GM10248 (cell line): ENCODE measurements at places on chromosomes 16 and 17.

- DNase-seq: no peak
These were observed 42.9 kb downstream of the BAHCC1 start for GRCh38 chr17:81438007-81438659.

- peak; percentile 52 for DNase-seq
These were observed 715 bp downstream of the TLCD3A start for GRCh38 chr17:732902-733720.

DNA sequence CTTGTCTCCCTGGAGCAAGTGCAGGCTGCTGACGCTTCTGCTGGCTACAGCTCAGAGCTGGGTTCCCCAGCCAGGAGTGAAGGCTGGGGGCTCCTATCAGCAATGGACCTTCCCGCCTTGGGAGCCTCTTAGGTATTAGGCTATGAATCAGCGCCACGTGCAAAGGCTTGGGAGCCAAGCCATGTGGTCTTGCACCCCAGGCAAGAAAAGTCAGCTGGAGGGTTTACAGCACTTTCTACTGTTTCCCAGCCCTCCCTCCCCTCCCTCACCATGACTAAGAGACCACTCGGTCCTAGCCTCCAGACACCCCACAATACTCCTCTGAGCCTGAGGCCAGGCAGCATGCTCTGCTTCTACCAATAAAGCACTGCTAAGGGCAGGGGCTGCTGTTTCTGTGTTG, 12.3 kb downstream of the EPX start:
- DNase-seq: no peak

DNA sequence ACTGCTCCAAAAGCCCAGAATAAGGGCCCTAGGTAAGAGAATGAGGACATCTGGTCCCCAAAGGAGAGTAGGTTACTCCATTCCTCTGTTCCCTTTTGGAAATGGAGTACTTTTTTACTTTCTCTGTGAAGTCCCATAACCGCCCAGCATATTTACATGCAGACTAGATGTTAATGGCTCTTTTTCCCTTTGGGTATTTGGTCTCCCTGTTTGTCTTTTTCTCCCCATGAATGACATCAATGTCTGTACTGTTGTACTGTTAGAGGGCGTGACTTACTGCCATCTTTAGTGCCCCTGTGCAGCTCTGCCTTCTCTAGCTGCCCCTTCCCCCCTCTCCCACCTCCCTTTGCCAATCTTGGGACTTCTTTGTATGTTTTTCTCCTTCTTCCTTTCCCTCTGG, 19.0 kb downstream of the GPR179 start:
- DNase-seq: no peak

- no peak for DNase-seq
These were observed 335.5 kb upstream of the ZFHX3 start for GRCh38 chr16:73383195-73383987.

- no peak for DNase-seq
These were observed 132.1 kb downstream of the LAT start for GRCh38 chr16:29116980-29117379.

DNA sequence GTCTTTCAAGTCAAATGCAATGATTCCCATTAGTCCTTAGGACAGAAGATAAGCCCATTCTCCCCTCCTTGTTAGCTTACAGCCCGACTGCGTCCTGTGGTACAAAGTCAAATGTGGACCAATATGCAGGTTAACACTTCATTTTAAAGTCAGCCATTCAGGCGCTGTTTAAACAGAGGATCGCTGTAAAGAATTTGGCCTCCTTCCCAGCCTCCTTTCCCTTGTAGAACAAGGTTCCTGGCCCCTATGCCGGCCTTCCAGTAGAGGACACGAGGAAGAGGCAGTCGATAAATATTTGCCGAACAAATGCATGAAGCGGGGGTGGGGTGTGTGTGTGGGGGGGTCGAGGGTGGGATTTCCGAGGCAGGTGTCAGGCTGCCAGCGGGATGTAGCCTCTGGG, 4.3 kb downstream of the SDK2 start:
- no peak for DNase-seq

DNA sequence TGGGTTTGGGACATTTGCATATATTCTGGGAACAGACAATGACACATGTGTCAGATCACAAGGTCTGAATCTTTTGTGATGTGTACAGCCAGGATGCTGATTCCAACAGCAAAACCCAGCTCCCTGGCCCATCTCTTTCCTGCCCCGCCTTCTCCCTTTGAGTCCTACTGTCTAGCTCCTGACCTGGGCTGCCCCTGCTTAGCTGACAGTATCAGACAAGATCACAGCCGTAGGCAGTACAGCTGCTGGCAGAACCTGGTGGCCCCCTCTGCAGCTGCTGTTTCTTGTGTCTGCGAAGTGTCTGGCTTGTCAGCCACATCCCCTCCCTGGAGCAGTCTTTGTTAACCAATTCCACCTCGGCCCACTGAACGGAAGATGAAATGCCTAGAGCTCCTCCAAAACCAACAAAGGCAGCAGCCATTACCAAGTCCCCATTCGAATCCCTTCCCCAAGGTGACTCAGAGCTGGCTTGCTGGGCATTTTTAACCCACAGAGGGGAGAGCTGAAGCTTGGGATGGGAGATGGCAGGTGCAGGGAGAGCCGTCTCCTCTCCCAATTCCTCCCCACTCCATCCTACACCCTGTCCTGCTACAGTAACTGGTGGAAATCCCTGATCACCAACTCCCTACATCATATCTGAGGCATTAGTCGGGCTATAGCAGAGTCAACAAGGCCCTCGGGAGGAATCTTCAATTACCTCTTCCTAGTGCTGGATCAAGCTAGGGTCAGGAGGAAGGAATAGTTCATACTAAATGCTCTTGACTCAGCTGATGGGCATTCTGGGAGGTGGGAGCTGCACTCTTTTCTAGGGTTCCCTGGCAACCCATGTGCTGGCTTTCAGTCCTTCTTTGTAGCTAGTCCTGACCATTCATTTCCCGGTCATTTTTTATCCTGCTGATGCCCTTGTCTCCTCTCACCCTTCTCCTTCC, 5.8 kb downstream of the PIPOX start:
- DNase-seq: no peak

GRCh38 chr17:49577650-49577934, 1.9 kb downstream of the NXPH3 start:
- no peak for DNase-seq

- no peak for DNase-seq
These were observed 347.1 kb downstream of the SEC14L1 start for GRCh38 chr17:77487677-77488530.

- no peak for DNase-seq
These were observed 1.6 kb downstream of the COASY start for GRCh38 chr17:42563543-42563942.

- no peak for DNase-seq
These were observed 12.3 kb downstream of the CPNE2 start for GRCh38 chr16:57104706-57105105.

GRCh38 chr17:43475494-43476089, 8.2 kb upstream of the DHX8 start:
- no peak for DNase-seq

DNA sequence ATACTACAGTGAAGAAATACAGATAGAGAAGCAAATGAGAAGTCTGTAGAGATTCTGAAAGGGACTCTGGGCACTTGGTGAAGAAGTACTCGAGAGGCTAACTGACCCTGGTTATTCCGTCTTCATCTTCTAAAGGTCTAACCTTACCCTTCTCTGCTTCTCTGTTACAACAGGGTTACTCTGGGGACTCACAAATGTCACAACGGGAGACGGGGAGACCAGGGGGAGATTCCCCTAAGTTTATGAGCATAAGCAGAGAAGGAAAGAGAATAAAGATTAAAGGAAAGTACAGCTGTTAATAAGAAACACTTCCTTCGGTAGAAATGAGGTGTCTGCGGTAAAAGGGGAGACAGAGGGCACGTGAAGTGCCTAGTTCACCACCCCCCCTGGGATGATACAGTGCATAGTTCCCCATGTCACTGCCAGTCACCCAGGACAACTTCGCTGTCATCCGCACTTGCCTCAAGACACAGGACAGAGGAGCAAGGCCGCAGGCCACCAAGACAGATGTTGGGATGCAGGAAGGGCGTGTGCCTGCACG, 75.2 kb upstream of the TRAP1 start:
- DNase-seq: no peak

DNA sequence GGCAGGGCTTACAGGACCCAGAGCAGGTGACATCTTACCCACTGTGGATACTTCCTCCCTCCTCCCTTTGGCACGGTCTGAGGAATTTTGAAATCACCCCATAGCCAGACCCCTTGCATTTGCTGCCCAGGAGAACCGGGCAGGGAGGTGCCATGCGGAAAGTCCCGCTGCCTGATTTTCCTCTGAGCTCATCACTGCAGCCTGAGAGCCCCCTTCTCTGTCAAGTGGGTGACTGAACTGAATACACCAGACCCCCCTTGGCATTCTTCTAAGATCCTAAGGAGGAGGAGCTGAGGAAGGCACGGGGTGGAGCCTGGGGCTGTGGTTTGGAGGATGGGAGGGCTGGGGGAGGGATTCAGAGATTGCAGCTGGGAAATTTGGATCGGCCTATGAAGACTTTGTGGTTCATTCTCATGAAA, 173.4 kb downstream of the RAB11FIP4 start:
- no peak for DNase-seq

DNA sequence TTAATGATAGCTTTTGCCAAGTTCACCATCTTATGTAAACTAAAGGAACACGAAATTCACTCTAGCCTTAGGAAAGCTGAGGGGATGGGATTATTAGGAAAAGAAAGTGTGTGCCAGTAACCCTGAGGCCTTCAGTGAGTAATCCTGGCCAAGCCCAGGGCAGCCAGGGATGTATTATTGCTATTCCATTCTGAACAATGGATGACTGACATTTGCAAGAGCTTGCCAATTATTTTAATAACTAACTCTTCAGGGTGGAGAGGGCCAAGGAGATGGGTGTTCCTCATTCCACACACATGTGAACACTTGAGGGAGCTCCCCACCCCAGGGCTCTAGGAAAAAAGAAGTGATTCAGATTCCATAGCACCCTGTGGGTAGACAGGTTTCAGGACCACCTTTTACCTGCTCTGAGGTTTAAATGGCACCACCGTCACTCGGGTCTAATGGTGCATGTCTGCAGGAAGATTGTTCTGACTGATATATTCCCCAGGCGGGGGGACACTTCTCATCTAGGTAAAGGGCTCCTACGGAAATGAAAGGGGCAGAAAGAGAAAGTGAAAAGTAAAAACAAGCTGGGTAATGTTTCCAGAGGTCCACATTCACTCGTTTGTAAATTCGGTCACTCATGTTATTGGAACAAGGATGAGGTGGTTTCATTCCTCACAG, 41.5 kb downstream of the TK2 start:
- peak; percentile 48 for DNase-seq

DNA sequence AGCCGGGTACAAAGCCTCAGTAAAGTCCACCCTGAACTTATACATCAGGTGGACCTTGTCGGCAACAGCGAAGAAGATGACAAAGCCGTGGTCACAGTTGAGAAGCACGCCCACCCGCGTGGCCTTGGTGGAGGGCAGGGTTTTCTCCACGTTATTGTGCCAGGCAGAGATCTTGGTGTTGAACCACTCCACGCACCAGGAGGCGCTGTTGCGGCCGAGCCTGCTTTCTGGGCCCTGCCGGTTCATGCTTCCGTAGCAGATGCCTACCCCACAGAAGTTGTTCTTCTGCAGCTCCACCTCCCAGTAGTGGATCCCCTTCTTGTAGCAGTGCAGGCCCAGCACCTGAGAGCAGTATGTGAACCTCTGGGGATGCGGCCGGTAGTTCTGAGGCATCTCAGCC, 22.1 kb downstream of the TRIM25 start:
- DNase-seq: no peak

GRCh38 chr16:20727181-20727580, 14.4 kb downstream of the THUMPD1 start:
- DNase-seq: no peak

GRCh38 chr16:86458149-86458777, 52.1 kb upstream of the FOXF1 start:
- no peak for DNase-seq

GRCh38 chr17:68599091-68599490, 2.1 kb downstream of the FAM20A start:
- DNase-seq: no peak

DNA sequence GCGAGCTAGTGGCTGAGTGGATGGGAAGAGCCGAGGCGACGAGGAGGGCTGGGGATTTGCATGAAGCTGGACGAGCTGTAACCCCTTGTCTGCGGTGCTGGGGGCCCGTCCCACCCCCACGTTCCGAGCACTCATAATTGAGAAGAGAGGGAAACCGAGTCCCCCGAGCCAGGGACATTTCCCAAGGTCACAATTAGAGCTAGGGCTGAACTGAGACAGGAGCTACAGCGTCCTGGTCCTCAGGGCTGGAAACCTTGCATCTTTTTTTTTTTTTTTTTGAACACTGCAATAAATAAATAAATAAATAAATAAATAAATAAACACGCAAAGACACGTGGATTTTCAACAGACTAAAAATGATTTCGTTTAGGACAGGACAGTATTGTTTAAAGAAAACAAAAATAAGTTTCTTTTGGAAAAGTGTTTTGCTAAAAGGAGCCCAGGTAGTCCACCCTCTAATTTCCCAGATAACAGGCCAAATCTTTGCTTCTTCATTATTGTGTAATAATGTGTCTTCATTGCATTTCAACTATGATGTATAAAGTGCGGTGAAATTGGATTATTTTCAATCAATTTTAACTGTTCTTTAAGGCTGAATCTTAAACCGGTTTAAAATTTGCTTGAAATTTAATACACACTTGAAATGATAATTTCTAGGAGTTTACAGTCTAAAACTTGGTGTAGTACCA, 992 bp downstream of the GDPD1 start:
- no peak for DNase-seq

- no peak for DNase-seq
These were observed 23.0 kb downstream of the C17orf100 start for GRCh38 chr17:6674586-6674985.

- no peak for DNase-seq
These were observed 212.6 kb downstream of the SLC39A11 start for GRCh38 chr17:72879877-72880276.

- DNase-seq: peak; percentile 67
These were observed 20.8 kb downstream of the NPRL3 start for GRCh38 chr16:117379-118365.
